ENCODE measurements at places on chromosomes 12 and 14.

DNA sequence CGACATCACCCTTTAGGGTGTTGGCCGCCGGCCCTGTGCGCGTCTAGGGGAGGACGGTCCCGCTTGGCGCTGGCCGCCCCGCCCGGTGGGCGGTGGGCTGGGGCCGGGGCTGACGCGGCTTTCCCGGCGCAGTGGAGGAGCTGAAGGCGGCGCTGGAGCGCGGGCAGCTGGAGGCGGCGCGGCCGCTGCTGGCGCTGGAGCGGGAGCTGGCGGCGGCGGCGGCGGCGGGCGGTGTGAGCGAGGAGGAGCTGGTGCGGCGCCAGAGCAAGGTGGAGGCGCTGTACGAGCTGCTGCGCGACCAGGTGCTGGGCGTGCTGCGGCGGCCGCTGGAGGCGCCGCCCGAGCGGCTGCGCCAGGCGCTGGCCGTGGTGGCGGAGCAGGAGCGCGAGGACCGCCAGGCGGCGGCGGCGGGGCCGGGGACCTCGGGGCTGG, 3.6 kb downstream of the TNFAIP2 start:
- DNase-seq: no peak

GRCh38 chr12:104263580-104264358, 39.8 kb upstream of the EID3 start:
- DNase-seq: no peak

- DNase-seq: peak; percentile 32
Measured at GRCh38 chr14:21978184-21978998, 304.8 kb upstream of the OR4E1 start.

- DNase-seq: no peak
Measured at GRCh38 chr14:30214461-30215090, 286.9 kb upstream of the PRKD1 start.

DNA sequence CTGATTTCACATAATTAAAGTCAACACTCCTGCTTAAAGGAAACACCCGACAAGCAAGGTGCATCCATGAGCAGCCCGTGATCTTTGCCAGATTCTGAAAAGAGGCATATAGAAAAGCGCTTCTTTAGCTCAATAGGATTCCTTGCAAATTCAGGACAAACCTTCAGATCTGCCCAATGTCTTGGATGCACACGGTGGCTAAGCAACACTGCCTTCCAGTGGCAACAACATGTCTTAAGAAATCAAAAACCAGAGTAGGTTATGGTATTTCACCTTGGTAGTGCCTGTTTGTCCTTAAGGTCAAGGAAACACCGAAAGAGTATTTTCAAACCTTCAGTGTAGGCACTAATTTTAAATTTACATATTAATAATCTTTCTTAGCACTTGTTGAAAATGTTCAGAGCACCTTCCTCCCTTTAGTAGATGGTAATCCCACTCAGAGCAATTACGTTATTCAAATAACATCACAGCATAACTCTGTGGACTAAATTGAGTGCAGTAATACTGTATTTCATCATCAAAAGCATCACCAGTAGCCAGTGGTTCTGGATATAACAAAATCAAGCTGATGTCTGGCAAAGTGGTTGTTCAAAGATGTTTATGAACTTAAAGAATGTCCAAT, 58.0 kb upstream of the CDKN3 start:
- no peak for DNase-seq

Data from CD8-positive, alpha-beta memory T cell (primary cell).